ENCODE measurements at places on chromosomes 5 and 9.

- no peak for DNase-seq
Measured at GRCh38 chr9:133929599-133929998, 62.5 kb downstream of the VAV2 start.

DNA sequence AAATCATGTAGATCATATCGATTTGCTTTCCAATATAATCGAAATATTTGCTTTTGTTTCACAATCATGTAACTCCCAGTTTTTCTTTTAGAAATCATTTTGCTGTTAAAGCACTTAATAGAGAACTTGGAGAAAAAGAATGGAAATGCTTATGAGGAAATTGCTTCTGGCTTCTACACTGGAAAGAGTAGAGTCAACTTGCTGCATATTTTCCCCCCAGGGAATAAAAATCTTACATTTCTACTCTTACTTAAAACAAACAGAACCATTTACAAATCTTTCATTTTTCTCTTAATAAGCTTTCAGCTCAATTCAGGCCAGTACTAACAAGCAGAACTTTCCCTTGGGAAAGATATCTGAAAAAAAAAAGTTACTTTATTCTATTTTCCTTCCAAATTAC is 312.0 kb downstream of the CHSY3 start:
- DNase-seq, result no peak

GRCh38 chr9:128007566-128008138 is 26.9 kb upstream of the EEIG1 start:
- peak; percentile 34 for DNase-seq

GRCh38 chr5:180343110-180343830 is 9.9 kb downstream of the GFPT2 start:
- no peak for DNase-seq

DNA sequence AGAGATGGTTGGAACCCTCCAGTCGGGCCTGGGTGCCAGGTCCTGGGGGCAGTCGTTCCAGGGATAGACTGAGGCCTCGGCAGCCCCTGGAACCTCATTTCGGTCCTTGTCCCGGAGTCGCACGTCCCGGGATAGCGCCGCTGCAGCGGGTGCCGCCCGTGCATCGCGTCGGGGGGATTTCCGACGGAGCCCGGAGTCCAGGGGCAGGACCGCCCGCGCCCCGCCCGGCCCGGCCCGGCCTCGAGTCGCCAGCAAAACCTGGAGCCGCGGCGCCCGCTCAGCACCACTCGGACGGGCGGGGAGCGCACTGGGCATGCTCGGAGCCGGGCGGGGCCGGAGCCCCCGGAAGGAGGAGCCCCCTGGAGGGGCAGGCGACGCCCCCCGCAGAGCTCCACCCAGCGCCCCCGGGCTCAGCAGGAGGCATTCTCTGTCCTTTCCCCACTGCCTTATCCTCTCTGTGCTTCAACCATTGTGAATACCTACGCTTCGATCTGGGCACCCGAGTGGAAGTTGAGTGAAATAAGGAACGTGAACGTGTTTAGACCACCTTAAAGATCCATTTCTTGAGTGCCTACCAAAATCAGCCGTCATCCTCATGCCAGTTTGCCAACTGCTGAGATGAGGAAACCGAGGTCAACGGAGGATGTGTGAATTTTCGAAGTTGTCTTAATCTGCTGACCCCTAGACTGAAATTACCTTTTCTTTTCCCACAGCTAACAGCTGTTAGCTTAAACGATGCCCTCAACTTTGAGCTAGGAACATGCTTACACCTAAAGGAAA is 1.7 kb upstream of the PTPN3 start:
- no peak for DNase-seq

GRCh38 chr5:40551496-40552491 is 127.9 kb upstream of the PTGER4 start:
- DNase-seq, result peak; percentile 7

GRCh38 chr9:96487949-96488348 is 38.0 kb downstream of the HABP4 start:
- DNase-seq, result no peak

DNA sequence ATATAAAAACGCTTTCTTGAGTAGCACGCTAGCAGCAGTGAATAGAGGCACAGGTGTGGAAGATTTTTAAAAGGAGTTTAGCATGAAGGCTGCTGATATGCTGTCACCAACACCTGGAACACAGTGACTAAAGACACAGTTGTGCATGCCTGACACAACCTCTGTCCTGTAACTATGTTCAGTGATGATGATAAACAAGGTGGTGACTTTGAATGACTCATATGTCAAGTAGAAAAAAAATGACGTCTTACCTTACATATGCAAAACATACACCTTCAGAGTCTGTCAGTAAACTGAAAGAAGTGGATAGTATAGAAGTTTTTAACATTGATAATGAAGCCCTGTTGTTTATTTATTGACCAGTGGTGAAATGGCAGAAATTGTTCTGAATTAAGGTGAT is 66.2 kb upstream of the ADCY2 start:
- DNase-seq, result no peak

GRCh38 chr5:78699552-78700153 is 51.1 kb upstream of the LHFPL2 start:
- no peak for DNase-seq

DNA sequence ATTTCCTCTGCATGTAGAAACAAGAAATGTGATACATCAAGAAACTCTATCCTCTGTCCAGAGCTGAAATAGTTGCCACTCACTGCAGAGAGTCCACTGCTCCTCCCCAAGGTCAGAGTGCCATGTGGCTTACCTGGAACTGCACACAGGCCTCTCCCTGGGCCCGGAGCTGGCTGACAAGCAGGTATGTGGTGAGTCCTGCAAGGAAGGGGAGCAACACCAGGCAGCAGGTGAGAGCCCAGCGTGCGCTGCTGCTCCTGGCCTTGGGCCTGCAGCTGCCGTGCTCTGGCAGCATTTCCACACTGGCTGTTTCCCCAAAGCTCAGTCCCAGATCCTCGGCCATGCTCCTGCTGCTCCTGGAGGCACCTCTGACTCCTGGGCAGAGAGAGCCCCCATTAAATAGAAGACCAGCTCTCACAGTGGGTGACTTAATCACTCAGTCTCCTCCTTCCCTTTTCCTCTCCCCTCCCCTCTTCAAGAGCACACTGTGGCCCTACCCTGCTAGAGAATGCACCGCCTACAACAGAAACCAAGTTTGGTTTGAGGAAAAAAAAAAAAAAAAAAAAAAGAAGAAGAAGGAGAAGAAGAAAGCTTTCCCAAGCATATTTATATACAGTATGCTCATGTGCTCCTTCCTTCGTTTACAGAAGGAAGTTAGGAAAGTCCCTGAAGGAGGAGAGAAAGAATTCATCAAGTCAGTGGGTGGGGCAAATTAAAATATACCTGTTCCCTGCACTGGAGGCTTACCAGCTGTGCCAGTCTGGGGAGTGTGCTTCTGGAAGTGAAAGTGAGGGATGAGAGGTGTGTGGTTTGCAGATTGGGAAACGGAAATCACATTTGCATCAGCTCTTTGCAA is at the start of gene TNFSF15:
Gene TNFSF15, minus strand, starts transcription at position 370 of the 856 bp plus-strand sequence. Its CDS starts 27 bp downstream, at position 343.
- peak; percentile 3 for DNase-seq

GRCh38 chr5:97229196-97229595 is 46.1 kb upstream of the RIOK2 start:
- no peak for DNase-seq

- no peak for DNase-seq
Measured at GRCh38 chr9:19935422-19935821, 146.6 kb upstream of the SLC24A2 start.

GRCh38 chr5:179864686-179865085 is 6.1 kb upstream of the MRNIP start:
- no peak for DNase-seq

GRCh38 chr5:54311176-54311677 is 854 bp upstream of the ARL15 start:
- DNase-seq, result no peak

DNA sequence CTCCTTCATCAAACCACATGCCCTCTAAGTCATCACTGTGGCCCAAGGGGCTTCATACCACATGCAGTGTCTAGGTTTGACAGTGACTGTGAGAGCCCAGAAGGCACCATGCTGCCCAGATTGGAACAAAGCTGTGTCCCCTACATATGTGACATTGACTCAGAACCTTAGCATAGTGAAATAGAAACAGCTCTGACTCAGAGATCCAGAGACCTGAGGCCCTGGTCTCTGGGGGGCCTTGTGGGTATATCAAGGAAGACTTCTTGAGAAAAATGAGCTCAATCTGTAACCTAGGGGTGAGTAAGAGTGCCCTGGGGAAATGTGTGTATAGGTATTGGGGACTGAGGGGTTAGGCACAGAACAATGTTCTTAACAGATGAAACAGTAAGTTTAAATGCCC is 7.1 kb upstream of the ENTREP1 start:
- DNase-seq, result no peak

DNA sequence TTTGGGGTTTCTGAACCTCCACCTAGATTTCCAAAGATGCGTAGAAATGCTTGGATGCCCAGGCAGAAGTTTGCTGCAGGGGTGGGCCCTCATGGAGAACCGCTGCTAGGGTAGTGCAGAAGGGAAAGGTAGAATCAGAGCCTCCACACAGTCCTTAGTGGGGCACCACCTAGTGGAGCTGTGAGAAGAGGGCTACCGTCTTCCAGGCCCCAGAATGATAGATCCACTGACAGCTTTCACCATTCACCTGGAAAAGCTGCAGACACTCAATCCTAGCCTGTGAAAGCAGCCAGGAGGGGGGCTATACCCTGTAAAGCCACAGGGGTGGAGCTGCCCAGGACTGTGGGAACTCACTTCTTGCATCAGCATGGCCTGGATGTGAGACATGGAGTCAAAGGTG is 13.3 kb upstream of the HSDL2 start:
- DNase-seq, result no peak

DNA sequence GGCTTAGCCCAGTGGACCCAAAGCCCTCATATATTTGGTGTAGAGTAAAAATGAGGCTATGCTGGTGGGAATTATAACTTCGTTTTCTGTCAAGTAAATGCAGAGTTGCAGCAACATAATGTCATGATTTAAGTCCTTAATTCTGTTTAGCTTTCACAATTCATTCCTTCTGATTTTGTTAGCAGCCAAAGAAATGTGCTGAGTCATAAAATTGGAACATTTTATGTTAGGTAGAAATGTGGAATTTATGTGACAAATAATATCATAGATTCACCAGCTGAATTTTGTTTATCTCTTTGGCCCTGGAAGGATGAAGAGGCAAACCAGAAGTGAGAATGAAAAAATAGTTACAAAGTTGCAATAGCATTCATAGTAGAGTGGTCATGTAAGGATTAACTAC is 247.0 kb downstream of the TRPM3 start:
- no peak for DNase-seq

GRCh38 chr5:74477761-74478160 is 162.8 kb downstream of the ENC1 start:
- no peak for DNase-seq

GRCh38 chr9:128882677-128883603 is 1.0 kb downstream of the LRRC8A start:
- no peak for DNase-seq

DNA sequence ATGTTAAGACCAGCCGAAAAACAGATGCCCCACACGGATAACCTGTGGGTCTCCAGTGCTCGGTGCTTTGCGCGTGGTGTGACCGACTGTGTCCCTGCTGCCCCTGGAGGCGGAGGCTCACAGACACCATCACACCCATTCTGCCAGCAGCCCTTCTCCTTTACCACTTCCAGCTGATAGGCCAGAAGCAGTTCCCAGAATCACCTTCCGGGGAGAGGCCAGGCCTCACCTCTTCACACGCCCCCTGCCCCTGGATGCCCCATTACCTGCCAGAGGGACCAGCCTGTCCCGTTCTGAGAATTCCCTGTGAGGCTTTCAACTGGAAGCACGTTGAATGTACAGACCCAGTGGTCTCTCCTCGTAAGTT is 21.6 kb upstream of the LRRC14B start:
- no peak for DNase-seq

- peak; percentile 62 for DNase-seq
Measured at GRCh38 chr9:126781186-126782052, 23.4 kb upstream of the ZBTB43 start.

GRCh38 chr5:136666970-136667620 is 301.8 kb upstream of the TRPC7 start:
- no peak for DNase-seq

- DNase-seq, result no peak
Measured at GRCh38 chr5:125257057-125257972, 510.9 kb upstream of the ZNF608 start.

GRCh38 chr9:23555851-23556250 is 270.2 kb downstream of the ELAVL2 start:
- DNase-seq, result no peak

DNA sequence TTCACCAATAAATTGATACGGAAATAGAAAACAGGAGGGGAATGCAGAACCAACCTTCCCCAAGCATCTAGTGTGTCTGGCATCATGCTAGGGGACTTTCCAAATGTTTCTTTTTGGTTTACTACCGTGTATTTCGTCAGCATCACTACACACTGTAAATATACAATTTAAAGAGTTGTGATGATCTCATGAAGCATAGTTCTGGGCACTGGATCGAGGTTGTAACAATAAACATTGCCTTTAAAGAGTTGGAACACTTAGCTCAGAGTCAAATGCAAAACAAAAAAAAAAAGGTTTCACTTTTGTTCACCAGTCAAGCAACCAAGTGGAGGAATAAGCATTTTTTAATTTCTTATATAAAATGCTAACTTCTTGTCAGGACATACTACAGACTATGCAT is 2.9 kb upstream of the SCAI start:
- no peak for DNase-seq

DNA sequence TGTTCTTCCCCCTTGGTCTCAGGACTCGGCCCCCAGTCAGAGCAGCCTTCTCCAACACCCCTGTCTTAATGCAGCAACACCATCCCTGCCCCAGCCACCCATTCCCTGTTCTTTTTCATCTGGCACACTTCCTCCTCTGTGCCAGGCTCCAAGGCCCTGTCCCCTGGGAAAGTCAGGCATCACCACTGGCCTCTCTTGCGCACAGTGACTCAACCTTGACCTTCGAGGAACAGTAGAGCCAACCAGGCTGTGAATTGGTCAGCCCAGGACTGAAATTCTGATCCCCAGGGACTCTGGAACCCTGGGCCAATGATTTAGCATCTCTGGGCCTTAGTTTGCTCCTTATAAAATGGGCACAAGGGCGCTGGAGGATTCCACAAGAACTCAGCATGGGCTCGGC is 10.5 kb upstream of the RALGDS start:
- no peak for DNase-seq

GRCh38 chr9:73549991-73550390 is 398.3 kb downstream of the ANXA1 start:
- DNase-seq, result no peak

DNA sequence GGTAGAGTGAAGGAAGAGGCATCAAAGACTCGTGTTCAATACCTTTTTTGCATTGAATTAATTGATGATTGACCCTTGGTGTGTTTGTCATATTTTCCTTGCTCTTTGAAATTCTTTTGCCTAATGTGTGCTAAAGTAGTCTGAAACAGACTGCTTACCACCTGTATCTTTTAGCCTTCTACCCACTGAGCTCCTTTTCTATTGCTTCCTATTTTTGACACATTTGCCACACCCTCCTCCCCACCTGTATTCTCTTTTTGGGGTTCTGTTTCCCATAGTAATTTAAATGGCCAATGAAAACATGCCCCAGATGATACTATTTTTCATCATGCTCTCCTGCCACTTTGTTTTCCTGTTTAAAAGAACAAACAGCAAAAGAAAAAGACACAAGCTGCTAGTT is 78.5 kb downstream of the ZCCHC7 start:
- DNase-seq, result no peak

- no peak for DNase-seq
Measured at GRCh38 chr5:160044967-160045366, 36.0 kb downstream of the TTC1 start.

- DNase-seq, result no peak
Measured at GRCh38 chr9:21682981-21683380, 119.5 kb upstream of the MTAP start.

- no peak for DNase-seq
Measured at GRCh38 chr5:58970766-58971165, 387.9 kb downstream of the RAB3C start.

Data from bone marrow (tissue), 2 donors.